GM06990 (cell line): ENCODE measurements at places on chromosomes 2 and 18.

DNA sequence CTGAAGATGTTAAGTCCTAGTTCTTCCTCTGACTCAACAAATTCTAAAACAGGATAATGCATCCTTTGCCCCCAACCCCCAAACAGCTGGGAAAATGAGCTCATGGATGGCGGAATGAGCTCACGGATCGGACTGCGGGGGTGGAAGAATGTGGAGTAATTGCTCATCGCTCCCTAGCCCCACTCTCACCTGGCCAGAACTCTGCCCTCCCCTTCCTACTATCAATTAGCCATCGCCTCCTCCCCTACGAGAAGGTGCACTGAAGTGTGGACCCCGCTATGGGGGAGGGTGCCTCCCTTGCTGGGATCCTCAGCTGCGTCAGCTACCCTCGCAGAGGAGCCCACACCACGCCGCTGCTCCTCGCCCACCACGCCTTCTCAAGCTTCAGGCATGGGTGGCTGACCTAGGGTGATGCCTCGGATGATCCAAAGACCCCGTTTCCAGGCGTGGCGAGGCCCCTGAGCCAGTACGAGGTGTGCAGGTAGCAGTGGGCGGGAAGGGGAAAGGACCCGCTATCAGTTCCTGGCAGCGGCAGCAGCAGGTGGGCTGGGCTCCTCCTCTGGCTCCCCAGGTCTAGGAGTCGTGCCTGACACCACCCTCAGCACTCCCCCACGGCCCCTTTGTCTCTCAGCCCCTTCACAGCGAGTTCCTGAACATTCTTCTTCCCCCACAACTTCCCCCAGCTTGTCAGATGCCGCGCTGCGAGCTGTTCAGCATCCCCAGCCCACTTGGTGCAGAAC is 82.1 kb upstream of the POMC start:
- DNase-seq, result no peak

DNA sequence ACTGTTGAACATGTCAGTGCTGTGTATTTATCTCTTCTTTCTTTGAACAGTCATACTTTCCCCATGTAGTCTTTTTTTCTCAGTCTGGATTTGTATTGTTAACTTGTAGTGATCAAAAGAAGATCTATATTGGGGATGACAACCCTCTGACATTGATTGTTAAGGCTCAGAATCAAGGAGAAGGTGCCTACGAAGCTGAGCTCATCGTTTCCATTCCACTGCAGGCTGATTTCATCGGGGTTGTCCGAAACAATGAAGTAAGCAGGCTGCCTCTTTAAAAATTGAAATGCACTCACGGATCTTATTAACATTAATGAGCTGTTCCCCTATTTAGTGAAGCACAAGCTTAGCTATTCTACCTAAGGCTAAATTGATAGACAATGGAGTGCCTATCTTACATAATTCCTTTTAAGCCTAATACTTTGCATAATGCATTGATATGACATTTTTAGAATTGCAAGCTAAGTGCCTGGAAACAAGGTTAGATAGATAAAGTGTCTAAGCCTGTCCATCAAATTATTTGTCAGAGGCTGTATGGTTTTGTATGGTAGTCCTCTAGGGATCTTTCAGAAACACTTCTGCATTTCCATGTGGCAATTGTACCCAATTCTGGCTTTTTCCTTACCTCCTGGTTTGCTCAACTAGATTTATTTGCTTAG is 29.3 kb upstream of the FAM171B start:
- no peak for DNase-seq

GRCh38 chr2:24399434-24400206 is 39.3 kb upstream of the ITSN2 start:
- no peak for DNase-seq

GRCh38 chr2:160269365-160269764 is 69.3 kb upstream of the ITGB6 start:
- DNase-seq, result no peak

DNA sequence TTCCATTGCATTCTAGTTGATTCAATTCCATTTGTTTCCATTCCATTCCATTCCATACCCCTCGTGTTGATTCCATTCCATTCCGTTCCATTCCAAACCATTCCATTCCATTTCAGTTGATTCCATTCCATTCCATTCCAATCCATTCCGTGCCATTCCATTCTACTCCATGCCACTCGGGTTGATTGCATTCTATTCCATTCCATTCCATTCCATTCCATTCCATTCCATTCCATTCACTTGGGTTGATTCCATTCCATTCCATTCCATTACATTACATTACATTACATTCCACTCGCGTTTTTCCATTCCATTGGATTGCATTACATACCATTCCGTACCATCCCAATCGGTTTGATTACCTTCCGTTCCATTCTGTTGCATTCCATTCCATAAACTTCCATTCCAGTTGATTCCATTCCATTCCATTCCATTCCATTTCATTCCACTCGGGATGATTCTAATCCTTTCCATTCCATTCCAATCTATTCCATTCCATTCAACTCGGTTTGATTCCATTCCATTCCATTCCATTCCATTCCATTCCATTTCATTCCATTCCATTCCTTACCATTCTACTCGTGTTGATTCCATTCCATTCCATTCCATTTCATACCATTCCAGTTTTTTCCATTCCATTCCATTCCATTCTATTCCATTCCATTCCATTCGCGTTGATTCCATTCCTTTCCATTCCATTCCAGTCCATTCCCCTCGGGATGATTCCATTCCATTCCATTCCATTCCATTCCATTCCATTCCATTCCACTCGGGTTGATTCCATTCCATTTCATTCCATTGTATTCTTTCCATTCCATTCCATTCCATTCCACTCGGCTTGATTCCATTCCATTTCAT is 1140.4 kb downstream of the RPIA start:
- DNase-seq, result no peak

GRCh38 chr2:233761040-233761769 is 1.1 kb downstream of the UGT1A1 start:
- no peak for DNase-seq

- DNase-seq, result no peak
Measured at GRCh38 chr18:11943551-11943950, 35.4 kb upstream of the MPPE1 start.

DNA sequence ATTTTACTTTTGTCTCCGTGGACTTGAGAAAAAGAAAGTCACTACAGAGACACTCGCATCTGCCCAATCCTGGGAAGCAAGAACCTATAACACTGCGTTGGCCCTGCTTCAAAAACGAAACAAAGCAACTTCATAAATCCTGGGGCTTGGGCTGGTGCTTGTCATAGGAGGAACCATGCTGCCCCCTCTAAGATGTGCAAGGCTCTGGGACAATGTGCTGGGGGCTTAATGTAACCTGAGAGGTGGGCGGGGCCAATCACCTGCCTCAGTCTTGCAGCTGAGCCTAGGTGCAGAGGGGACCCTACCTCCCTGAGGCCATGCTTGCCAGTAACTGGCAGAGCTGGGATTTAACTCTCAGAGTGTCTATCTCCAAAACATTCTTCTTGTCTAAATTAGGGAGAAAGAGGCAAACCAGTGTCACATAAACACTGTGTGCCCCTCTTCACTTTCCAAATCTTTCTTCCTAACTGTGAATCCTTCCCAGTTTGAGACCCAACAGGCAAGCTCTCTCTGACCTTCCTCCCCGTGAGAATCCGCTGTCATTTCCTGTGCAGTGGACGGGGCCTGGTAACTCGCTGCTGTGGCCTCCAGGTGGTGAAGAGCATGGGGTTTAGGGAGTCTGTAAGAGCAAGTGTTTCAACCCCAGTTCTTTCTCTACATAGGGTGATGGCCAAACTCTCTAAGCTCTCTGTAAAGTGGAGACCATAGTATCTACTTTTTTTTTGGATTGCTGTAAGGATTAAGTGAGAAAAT is 115.1 kb downstream of the ACKR3 start:
- DNase-seq, result no peak

- no peak for DNase-seq
Measured at GRCh38 chr2:109458512-109458911, 155.3 kb downstream of the SEPTIN10 start.

- DNase-seq, result no peak
Measured at GRCh38 chr2:127382831-127383230, 4.9 kb downstream of the MAP3K2 start.

GRCh38 chr18:28189400-28190239 is 12.7 kb upstream of the CDH2 start:
- no peak for DNase-seq

- no peak for DNase-seq
Measured at GRCh38 chr2:159108181-159108893, 139.9 kb downstream of the TANC1 start.

GRCh38 chr2:120824246-120824645 is 88.6 kb downstream of the GLI2 start:
- DNase-seq, result no peak

DNA sequence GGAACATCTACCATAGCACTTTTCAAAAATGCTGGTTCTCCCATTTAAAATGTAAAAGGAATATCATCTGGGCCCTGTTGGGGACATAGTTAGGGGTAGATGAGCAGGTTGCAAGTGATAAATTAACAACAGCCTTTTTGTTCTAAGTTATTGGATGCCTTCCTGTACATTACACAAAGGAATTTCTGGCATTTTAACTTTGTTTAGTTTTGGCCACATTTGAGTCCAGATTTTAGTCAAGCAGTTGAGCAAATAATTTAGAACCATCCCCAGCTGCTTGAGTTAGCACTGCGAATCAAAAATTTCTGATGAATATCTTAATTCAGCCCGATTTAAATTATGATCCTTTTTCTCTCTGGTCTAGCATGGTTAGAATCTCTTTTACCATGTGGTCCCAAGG is 124.4 kb downstream of the TTC27 start:
- no peak for DNase-seq
